ENCODE measurements at places on chromosomes 2 and 18.

DNA sequence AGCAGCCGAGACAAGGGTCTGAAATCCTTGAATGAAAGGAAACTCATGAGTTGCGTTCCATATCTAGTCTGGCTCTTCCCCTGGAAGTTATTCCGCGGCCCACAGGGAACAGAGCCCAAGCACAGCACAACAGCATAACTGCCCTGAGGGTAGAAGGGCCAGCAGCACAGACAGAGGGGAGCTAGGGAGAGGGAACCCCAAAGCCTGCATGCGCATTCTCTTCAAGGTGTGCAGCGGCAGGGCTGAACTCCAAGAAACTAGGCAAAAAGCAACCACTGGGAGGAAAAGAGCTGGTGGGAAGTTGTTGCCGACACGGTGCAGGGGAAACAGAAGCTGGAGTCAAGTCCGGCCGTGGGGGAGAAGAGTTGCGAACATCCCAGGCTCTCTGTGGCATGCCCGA lies 11.8 kb downstream of the GPR148 start:
- DNase-seq = no peak

GRCh38 chr2:59182249-59182648 lies 941.1 kb upstream of the FANCL start:
- no peak for DNase-seq

DNA sequence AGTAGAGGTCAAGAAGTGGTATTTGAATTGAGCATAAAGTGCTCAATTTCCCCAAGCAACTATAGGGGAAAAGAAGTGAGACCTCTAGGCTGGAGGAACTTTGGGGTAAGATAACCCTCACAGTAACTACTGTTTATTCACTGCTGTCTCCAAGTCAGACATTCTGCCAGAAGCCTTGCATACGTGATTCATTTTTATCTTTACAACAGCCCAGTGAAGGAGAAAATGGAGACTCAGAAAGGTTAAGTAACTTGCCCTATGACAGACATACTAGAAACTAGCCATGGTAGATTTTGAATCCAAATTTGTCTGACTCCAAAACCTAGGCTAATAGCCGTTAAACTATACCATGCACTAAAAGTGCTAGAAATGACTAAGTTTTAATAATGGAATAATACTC lies 28.4 kb downstream of the DNAJC10 start:
- DNase-seq = no peak

DNA sequence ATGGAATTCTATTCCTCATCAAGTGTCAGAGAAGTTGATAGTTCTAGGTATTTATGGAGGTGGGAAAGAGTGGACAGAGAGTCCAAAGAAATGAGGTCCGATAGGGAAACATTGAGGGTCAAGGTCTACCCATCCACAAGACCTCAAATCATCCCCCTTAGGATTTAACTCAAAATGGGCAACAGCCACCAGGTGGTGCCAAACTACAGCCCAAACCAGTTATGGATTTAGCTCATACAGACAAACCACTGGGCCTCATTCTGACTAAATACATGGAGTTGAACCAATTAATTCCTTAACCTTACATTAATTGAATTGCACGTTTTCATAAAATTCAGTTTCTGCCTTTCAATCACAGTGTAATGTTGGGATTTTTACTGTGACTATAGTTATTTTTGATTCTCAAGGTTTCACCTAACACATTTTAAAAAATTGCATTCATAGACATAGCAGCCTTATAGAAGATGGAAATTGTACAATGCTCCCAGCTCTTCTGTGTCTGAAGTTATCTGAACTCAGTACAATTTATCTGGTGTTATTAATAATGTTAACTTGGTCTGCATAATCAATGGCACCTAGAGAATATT lies 98.2 kb upstream of the HNMT start:
- peak; percentile 55 for DNase-seq

DNA sequence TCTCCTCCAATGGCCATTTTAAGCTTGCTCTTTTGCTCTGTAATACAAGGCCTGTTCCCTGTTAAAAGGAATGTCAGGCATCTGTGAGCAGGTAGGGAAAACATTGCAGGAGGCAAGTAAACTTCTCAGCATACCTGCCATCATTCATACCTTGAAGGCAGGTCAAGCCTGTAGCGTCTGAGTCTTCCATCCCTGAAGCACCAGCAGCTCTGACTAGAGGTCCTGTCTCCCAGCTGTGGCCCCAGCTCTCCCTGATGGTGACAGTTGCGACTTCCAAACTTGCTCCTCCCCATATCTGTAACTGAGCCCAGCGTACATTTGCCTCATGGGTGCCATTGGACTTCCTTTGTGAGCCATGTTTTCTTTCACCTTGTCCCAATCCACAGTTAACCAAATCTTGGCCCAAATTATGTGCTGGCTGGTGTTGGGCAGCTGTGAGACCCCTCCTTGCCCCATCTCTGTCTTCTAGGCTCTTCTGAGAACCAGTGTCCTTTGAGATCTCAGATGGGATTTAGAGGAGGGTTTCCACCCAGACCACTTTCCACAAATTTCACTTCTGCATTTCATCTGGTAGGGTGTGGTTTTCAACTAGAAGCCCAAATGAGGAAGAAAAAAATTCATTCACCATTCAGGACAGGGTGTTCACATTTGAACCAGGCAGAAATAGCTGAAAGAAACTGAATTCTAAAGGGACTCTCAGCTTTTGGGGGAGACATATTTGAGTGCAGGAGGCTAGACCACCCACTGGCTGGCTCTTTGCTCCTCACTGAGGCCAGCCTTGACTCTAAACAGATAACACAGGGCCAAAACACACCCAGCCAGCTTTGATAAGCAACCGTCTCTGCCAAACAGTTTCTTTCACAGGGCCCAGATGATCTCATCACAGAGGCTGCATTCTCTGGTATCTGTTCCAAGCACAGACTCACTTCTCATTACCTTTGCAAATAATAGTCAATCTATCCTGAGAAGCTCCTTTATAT lies 66.4 kb upstream of the MSH2 start:
- peak; percentile 61 for DNase-seq

GRCh38 chr18:40917056-40917455 lies 1038.0 kb upstream of the PIK3C3 start:
- DNase-seq = no peak
